ENCODE measurements at places on chromosomes 2 and 18.
A peak's percentile ranks its signal among the peaks of the same experiment; 100 is the strongest.

DNA sequence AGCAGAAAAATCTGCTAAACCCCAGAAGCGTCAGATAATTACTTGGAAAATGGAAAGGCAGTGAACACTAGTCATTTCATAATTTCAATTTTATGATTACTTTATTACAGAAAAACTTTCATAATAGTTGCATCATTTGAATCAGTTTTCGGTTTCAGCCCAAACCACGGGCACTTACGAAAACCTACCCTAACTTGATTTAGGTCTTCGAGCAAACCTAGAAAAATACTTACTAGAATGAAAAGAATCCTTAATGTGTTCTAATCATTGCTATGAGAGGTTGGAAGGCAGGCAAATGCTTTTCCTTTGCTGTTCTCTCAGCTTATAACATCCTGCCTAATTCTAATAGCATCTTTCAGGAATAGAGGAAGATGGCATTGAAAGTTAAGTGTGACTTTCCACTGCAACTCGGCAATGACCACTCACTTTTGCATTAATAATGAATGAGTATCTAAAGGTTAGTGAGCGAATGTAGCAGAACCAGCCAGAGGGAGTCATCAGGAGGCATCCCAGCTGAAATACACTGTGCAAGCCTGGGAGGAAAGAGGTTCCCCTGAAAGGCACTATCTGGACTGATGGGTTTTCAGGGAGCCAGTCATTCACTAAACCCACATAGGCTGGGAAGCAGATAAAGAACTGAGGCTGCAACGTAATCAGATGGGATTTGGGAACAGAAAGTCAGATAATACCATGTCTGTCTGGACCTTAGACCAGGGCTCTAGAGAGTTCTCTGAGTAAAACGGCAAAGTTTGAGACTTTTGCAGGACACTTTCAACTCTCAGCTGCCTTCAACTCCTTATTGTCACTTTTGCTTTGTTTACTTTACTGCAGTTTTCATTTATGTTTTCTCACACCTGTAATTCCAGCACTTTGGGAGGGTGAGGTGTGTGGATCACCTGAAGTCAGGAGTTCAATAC, 520.8 kb downstream of the RNF144A start:
- no peak for DNase-seq

DNA sequence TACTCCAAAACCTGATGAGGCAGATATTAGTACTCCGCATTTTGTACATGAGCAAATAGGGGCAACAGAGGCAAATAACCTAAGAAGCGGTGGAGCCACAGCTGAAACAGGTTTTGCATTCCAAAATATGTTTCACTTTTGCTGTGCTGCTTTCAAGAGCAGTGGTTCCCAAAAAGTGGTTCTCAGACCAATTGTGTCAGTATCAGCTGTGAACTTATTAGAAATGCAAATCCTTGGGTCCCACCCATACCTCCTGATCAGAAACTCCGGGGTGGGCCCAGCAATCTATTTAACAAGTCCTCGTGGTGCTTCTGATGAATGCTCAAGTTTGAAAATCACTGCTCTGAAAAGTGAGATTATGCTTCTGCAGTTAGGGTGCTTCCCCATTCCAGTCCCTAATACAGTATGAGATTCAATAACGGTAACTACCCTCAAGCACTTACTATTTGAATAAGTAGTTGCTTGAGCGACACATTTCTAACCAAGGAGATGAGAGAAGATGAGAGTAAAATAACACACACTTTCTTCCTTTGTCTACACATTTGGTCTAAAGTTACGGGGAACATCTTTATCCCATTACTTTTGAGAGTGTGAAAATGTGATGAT, 17.8 kb upstream of the TCF4 start:
- DNase-seq = no peak

DNA sequence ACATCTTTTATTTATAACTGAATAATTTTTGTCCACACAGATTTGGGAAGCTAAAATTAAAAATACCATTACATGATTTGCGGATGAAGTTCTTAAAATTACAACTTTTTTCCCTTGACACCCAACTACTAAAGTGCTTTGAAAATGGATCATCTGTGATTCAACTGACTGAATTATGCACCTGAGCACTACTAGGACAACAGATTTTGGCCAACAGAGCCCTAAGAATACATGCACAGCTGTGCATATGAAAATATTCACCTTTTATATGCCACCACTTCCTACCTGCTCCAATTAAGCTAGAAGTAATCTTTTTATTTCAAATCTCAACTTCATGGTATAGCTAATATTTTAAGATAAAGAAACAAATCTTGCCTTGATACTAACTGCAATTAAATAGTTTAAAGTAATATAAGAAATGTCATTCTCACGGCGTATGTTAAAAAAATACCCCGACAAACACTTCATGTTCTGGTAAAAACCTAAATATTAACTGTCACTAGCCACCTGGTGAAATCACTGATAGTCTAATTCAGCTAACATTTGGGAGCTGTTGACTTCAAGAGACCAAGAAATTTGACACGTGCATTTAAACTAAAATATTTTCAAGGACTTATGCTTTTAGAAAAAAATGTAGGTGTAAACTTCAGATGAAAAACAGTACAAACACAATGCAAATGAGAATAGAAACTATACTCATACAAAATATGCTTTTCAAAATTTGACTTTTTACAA, 153.7 kb downstream of the SRBD1 start:
- DNase-seq = no peak

DNA sequence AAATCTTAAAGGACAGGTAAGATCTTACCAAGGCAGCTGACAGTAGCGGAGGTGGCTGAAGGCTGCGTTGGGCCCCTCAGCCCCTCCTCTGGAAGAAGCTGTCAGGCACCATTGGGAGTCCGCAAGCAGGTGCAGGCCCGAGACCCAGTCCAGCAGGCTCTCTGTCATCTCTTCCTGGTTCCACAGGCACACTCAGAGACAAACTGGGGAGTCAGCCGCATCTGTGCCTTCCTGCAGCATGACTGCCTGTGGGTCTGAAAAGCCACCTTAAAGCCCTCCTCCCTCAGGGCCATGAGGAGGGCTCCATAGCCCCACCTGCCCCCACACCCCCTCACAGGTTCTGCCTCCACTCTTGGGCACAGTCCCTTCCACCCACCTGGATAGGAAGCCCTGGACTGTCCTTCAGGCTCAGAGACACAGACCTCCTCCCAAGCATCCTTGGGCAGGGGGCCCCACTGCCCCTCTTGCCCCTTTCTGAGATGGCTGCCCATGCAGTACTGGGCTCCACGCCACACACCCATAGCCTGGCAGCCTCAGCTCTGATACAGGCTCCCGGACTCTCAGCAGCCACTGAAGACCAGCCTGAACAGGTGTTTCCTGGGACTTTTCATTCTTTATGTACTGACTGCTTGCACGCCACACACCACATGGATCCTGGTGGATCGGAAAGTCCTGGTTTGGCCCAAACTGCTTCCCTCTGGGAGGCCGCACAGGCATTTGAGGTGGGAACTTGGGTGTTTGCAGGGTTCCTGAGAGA, 239.8 kb downstream of the SEPTIN10 start:
- no peak for DNase-seq

DNA sequence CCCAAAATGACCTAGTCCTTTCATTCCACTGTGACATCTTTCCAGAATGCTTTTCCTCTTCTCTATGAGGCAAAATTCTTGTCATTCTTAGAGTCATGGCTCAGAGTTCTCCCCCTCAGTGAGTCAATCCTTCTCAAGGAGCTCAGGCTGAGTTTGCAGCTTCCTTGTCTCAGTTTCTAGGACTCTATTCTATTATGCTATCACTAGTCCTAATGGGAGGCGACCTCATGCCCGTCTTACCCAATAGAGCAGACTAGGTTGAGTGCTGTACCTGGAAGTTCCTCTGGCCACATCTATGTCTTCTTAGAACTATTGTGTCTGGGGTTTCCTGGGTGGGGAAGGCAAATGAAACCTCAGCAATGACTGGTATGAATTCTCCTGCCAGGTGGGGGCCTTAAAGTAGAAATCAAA, 51.5 kb downstream of the HAUS1 start:
- DNase-seq = no peak

DNA sequence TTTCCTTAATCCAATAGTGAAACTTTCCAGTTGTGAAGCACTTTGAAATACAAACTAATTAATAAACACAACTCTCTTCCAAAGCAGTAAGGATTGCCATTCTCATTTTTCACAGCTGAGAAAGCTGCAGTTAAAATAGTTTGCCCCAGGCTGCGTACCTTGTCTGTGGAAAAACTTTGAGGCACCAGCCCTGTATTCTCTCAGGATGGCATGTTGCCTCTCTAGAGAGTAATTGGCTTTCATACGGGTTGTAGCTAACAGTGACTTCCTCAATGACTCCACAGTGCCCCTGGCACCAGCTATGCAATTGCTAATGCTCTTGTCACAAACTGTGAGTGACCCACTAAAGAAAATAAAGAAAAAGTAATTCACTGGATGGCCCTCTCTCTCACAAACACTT, 345.7 kb downstream of the MTX2 start:
- DNase-seq = no peak

GRCh38 chr2:240825476-240825875, 5.5 kb upstream of the KIF1A start:
- DNase-seq = no peak

- no peak for DNase-seq
These were observed 6.4 kb upstream of the PTPN4 start for GRCh38 chr2:119753041-119753929.

DNA sequence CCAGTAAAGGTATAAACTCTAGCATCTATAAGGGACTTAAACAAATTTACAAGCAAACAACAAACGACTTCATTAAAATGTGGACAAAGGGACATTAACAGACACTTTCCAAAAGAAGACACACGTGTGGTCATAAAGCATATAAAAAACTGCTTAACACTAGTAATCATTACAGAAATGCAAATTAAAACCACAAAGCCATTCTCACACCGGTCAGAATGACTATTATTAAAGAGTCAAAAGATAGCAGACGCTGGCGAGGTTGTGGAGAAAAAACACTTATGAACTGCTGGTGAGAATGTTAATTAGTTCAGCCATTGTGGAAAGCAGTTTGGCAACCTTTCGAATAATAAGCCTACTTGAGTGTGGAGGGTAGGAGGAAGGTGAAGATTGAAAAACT, 217.1 kb upstream of the DLGAP1 start:
- no peak for DNase-seq

DNA sequence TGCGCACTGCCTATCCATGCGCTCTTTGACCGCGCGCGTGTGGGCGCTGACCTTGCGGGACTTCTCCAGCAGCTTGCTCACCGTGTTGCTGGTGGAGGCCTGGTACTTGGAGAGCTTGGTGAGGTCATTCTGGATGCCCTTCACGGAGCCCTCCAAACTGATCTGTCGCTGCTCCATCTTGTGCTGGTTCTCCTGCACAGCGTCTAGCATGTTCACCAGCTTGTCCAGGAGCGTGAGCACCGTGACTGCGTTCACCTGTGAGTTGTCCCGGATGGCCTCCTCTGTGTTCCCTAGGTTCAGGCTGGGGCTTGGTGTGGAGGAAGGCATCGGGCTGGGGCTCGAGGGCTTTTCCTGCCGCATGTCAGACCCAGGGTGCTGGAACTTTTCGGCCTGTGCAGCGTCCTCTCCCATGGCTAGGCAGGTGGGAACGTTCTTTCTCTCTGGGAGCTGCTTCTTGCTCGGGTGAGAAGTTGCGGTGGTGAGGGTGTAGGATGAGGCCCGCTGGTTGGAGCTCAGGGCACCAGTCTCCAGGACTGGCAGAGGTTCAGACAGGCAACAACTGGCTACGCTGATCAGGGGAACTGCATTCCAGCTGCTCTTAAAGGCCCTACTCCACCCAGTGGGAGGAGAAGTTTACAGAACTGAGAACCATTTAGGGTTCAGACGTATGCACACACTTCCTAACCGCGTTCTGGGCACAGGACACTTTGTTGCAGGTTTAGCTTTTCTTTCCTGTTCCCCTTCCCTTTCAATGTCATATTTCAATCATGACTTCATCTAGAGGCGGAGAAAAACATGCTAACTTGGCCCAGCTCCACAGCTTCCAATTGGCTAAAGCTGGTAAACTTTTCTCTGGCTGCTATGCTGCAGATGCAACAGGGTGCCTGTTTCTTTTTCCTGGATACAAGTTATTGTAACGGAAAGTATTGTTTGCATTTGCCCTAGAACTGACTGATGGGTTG, at the start of gene CAVIN2:
Gene CAVIN2, minus strand, starts transcription at position 574 of the 962 bp plus-strand sequence. Its CDS starts 163 bp downstream, at position 411.
- DNase-seq = peak; percentile 80

DNA sequence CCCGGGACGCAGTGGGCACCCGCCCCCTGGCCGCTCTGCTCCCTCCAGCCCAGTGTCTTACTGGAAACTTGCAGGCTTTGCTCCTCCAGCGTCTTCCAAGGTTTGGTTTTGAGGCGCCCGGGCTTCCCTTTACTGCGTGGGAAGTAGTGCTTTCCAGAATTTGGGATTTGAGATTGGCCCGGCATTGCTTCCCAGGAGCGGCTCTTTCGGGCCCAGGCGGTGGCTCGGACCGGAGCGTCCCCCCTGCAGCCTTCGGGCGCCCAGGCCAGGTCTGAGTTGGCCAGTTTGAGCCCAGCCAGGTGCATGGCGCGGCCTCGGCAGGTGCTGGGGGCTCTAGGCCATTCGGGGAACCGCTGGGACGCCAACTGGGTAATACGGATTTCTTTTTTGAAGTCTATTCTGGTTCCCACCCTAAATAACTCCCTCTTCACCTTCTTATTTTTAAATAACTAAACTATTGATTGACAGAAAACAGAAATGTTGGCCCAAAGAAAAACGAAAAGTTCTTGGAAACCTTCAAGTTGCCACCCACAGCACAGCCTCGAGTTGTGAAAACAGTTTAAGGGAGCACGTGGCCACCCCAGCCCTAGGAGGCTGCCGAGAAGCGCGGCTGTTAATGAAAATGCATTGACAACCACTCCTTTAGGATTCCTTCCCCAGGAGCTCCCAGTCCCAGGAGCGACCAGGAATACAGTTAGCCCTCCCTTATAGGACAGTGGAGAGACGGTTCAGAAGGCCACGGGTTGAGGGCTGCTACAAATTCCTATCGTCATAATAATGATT, 766 bp downstream of the SNTG2 start:
- no peak for DNase-seq

DNA sequence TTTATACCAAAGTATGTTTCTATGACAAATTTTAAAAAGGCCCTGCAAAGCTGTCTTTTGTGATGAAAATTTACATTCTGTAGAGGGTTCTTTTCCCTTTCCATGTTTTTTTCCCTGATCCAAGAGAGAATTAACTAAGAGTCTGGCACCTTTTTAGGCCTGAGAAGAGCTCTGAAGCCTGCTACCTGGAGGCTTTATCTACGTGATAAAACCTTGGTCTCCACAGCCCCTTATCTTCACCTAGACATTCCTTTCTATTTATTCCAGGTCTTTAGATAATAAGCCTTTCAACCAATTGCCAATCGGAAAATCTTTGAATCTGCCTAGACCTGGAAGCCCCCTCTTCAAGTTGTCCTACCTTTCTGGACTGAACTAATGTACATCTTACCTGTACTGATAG, 774.1 kb upstream of the LRRTM1 start:
- DNase-seq = no peak

GRCh38 chr18:3248062-3248657, 559 bp downstream of the MYL12A start:
- no peak for DNase-seq

DNA sequence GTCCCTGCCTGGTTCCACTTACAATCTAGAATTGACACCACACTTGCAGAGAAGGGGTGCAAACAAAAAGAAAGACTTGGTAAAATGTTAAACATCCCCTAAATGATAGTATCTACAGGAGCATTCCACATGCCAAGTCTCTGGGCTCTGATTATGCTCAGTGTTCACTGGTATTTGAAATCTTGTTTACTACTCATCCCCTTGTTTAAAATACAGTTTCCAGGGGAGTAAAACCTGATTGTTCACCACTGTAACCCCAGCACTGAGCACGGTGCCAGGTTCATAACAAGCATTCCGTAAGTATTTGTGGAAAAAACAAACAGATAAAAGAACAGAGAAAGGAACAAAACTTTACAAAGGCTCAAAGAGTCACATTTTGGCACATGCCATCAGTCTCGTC, 11.7 kb downstream of the EPB41L3 start:
- no peak for DNase-seq
